ENCODE measurements at places on chromosomes 11 and 22. TPM values are rescaled to one million over a fixed set of nuclear protein-coding genes. Genes with fewer than 3 reads are reported as not detected.
A peak's percentile ranks its signal among the peaks of the same experiment; 100 is the strongest.

DNA sequence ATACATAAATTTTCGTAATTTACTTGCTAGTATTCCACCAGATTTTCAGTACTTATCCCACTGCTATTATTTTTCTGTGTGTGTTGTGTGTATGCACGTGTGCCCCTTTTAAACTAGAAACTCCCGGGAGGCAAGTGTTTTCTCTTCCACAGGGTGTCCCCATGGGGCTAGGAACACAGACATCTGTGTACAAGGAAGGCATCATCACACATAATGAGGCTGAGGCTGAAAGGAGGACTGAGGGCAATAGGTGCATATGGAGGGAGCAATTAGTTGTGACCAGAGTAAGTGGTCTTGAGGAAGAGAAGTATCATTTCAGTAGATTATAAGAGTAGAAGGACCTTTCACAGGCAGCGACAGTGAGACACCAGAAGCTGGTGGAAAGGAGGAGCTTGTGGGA, 2.1 kb upstream of the DPAGT1 start:
- no peak for DNase-seq

DNA sequence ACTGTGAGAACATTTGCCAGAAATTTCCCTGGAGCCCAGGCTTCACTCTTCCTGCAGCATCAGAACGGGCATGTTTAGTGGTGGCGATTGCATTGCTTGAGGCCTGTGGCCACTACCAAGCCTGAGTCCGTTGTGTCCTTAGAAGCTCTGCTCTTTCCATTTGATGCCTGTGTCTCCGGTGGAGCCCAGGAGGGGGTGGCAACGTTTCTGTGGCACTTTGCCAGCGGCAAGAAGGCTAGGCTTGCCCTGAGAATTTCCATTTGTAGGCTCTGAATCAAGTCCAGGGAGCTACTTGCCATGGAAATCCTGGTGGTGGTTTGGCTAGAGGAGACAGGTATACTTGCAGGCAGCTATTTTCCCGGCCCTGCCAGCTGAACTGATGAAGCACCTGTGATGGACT, 47.1 kb downstream of the ADAMTS8 start:
- no peak for DNase-seq

DNA sequence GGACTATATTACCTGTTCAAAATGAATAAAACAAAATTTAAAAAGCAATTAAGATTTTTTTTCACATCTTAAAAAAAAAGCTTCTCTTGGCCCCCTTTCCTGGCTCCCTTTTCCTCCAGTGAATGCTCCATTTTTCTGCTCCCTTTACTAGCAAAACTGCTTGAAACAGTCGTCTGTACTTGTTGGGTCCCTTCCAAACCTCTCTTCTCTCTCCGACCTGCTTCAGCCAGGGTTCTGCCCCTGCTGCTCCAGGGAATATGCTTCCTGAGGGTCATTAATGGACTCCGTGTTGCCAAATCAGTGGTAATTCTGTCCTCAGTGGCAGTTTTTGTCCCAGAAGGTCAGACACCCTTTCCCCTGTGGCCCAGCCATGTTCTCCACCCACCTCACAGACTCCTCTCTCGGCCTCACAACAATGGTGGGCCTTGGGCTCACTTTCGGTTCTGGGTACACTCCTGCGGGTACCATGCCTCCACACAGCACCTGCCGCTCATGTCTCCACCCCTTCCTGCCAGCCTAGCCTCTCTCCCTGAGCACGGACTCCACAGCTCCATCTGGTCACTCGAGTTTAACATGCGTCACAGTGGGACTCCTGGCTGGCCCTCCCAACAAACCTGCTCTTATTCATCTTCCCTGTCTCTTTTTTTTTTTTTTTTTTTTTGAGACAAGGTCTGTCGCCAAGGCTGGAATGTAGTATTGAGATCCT, 7.8 kb upstream of the POLR3H start:
- no peak for DNase-seq

DNA sequence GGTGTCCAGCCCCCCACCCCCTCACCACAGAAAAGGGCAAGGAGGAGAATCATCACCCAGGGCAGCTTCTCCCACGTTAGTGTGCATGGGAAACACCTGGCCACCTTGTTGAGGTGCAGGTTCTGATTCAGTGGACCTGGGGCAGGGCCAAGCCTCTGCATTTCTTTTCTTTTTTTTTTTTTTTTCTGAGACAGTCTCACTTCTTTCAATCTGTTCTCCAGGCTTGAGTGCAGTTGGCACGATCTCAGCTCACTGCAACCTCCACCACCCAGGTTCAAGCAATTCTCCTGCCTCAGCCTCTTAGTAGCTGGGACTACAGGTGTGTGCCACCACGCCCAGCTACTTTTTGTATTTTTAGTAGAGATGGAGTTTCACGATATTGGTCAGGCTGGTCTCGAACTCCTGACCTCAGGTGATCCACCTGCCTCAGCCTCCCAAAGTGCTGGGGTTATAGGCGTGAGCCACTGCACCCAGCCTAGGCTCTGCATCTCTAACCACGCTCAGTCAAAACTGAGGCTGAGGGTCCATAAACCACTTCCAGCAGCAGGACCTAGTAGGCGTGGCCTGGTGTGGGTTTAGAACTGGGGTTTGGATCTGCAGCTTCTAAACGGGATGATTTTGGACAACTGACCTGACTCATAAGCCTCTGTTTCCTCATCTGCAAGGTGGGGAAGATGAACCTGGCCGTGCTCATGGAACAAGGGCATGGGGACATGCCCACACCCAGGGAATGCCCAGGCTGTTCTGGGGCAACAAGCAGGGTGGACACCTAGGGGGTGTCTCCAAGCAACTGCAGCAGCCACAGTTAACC, 734 bp downstream of the ZP1 start:
- no peak for DNase-seq

GRCh38 chr22:38017272-38017920, 33.0 kb upstream of the SOX10 start:
- DNase-seq = no peak

DNA sequence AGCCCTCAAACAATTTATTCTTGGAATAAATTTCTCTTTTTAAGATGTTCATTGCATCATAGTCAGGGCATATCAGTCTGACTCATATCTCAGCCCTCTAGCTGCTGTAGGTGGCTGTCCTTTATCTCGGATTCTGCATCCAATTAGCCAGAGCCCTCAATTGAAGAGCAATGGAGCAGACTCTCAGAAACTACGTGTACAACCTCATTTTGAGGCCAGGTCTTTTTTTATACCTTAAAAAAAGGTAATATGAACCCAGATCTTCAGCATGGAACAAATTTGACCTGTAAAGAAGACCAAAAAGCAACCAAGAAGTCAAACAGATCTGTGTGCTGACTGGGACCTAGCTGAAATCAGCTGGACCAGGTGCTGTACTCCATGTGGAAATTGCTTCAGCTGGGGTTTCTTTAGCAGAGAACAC, 8.7 kb downstream of the OR52A5 start:
- DNase-seq = no peak

DNA sequence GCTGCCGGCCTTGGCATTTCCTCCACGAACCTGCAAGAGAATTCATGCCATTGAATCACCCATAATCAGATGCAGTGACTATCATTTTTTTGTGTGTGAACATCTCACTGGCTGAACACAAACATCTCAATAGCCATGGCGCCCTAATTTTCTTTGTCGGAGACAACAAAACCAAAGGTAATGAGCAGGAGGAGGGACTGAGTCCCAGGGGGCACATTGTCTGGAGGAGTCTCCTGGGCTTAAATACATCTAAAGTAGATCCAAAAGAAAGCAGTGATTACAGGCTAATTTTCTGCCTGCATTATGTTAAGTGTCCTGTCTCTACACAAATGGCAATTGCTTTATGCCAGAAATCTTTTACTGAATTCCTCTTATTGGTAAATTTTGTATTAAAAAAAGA, 113.5 kb downstream of the NTM start:
- no peak for DNase-seq

DNA sequence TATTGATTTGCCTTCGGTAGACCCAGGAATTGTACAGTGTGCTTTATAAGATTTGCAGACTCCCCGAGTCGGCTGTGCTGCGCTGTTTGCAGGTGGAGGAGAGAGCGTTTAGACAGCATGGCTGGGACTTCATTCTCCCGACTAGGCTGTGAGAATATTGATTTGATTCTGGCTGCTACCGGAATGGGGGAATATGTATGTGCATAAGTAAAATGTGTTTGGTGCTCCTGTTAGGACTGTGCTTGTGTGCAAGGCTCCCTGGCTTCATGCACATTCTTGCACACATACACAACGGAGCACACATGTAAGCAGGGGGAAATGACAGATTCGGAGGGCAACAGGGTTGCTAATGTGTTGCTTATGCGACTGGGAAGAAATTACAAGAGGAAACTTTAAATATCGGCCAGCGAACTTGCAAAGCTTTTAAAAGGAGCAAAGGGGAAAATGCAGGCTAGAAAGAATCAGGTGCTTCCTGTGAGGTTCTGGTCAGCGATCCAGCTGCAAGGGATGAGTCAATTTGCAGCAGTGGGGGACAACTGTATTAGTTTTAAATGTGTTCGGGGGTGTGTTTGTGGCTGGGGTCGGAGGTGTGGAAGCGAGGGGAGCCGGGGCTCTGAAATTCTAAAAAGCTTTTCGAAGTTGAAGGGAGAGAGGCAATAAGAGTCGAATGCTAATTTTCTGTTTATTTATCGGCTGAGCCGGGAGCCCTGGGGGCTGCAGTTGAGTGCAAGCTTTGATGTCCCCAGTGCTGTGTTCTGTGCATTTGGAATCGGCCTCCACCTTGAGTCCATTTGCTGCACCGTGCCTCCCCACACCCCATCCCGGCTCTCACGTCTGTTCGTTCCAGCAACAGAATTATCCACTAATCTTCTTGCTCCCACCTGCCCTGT, 731 bp downstream of the NTM start:
- no peak for DNase-seq

- DNase-seq = no peak
These were observed 612.0 kb upstream of the KIRREL3 start for GRCh38 chr11:127612607-127613006.

DNA sequence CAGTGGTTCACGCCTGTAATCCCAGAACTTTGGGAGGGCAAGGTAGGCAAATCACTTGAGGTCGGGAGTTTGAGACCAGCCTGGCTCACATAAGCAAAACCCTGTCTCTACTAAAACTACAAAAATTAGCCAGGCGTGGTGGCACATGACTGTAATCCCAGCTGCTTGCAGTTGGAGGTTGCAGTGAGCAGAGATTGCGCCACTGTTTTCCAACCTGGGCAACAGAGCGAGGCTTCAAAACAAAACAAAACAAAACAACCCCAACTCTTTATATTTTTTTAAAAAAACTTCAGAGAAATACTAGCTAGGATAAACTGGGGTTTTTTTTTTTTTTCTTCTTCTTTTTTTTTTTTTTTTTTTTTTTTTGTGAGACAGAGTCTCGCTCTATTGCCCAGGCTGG, 31.8 kb upstream of the RAPSN start:
- DNase-seq = no peak

- no peak for DNase-seq
These were observed 17.0 kb upstream of the MMP12 start for GRCh38 chr11:102891736-102892135.

- DNase-seq = no peak
These were observed 927.3 kb upstream of the RAG2 start for GRCh38 chr11:37525336-37525735.

DNA sequence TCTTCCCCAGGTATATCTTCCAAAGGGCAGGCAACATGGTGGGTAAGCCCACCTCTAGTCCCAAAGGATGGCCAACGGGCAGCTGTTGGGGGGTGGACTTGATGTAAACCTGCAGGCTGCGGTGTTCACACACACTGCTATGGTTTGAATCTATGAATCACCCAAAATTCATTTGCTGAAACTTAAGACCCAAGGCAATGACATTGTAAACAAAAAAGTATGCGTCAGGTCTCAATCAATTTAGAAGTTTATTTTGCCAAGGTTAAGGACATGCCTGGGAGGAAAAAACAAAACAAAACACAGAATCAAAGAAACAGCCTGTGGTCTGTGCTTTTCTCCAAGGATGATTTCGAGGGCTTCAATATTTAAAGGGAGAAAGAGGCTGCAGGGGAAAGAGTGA, 18.3 kb downstream of the RCN1 start:
- DNase-seq = no peak

DNA sequence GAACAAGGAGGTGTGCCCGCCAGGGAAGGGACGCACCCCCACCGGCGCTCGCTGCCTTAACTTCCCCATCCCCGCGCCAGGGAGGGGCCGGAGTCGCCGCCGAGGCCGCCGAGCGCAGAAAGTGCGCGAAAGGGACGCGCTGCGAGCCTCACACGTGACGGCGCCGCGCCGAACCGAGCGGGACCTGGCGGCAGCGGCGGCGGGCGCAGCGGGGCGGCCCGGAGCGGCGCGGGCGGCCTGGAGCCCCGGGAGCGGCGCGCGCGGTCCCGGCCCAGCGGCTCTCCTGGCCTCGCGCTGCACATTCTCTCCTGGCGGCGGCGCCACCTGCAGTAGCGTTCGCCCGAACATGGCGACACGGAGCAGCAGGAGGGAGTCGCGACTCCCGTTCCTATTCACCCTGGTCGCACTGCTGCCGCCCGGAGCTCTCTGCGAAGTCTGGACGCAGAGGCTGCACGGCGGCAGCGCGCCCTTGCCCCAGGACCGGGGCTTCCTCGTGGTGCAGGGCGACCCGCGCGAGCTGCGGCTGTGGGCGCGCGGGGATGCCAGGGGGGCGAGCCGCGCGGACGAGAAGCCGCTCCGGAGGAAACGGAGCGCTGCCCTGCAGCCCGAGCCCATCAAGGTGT, at the start of gene SORL1:
TSS of gene SORL1 (plus strand) at position 329 of the 623 bp plus-strand sequence. CDS start at position 347, 18 bp downstream.
- DNase-seq = peak; percentile 75

- no peak for DNase-seq
These were observed 104.8 kb downstream of the ZNF280B start for GRCh38 chr22:22403771-22404170.

DNA sequence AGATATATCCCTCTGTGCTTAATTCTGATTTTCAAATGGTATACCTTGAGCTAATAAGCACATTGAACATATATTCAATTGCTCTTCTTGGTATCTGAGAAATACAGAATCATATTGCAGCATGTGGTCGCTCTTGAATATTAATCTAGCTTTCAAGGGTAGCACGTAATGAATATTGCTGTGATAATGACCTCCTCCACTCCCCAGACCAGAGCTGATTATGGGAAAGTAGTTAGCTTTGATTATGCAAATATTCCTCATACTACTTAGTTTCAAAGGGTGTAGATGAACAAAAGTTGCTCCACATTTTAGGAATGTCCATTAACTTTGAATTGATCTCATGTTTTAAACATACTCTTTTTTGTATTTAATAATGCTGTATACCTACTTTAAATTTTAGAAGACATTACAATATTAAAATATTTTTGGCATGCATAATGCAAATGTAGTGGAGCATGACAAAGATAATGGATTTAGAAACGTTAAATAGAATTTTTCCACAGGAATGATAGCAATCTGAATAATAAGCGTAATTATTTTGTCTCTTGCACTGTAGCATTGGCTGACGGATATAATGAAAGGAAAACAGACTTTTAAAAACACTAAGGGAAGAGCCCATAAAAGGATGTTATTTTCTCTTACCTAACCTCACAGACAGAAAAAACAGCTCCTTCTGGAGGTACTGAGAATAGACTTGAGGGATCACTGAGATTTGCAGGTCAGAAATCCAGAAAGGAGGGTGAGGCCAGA, 27.2 kb downstream of the KBTBD3 start:
- no peak for DNase-seq

MMP7 gene
- not detected for total RNA-seq

ME3 gene
- total RNA-seq = 4.8 TPM

TNNT3 gene
- not detected for total RNA-seq

H19 gene
- not detected for total RNA-seq

MS4A15 gene
- not detected for total RNA-seq

ABTB2 gene
- total RNA-seq = 12.2 TPM
